ENCODE measurements at places on chromosomes 13 and 19. TPM values are rescaled to one million over a fixed set of nuclear protein-coding genes. Genes with fewer than 3 reads are reported as not detected.

DNA sequence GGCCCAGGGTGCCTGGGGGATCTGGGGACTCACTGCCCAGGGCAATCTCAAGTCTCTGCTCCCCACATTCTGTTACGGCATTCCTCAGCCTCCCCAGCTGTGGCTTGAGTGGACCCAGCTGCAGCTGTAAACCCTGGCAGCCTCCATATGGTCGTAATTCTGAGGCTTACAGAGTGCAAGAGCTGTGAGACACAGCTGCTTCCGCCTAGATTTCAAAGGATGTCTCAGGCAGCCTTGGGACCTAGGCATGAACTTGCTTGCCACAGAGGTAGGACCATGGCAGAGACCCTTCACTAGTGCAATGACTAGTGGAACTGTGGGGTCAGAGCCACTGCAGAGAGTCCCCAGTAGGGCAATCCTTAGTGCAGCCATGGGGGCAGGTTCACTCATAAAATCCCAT lies 297.5 kb downstream of the ENOX1 start:
- no peak for DNase-seq

GRCh38 chr19:52189735-52190486 lies at the start of gene PPP2R1A:
TSS of gene PPP2R1A (plus strand) at chr19:52190052. CDS start at chr19:52190097, 45 bp downstream.
- DNase-seq = peak; percentile 100

DNA sequence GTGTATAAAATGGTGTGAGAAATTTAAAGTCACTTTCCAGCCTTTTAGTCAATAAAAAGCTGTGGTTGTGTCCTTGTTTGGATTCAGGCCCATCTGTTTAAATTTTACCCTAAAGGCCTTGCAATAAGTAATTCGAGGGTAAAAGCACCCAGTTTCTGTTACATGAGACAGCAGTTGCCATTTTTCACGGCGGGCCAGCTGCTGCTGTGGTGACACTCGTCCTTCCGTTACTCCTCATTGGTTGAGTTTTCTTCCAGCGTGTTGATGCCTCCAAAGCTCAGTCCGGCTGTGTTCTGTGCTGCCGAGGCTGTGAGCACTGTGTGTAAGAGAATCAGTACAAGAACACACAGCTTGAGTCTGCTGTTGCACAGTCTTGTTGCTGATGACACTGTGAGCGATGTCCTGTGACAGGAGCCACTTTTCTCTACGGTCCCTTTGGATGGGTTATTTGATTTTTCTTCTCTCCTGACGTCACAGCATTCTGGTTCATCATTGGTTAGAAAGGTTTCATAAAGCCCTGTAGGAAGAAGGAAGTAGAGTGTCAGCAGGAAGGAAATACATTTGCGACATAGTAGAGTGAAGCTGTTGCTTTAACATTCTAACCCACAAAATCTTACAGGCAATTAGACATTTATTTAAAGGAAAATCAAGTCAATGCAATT lies 602.5 kb upstream of the ARGLU1 start:
- no peak for DNase-seq

Gene CYP4F3
- polyA plus RNA-seq = 1.4 TPM

Gene CEACAM7
- polyA plus RNA-seq = not detected

GRCh38 chr19:30473334-30473867 lies 101.2 kb downstream of the ZNF536 start:
- no peak for DNase-seq

Gene SBK2
- polyA plus RNA-seq = 1.3 TPM

DNA sequence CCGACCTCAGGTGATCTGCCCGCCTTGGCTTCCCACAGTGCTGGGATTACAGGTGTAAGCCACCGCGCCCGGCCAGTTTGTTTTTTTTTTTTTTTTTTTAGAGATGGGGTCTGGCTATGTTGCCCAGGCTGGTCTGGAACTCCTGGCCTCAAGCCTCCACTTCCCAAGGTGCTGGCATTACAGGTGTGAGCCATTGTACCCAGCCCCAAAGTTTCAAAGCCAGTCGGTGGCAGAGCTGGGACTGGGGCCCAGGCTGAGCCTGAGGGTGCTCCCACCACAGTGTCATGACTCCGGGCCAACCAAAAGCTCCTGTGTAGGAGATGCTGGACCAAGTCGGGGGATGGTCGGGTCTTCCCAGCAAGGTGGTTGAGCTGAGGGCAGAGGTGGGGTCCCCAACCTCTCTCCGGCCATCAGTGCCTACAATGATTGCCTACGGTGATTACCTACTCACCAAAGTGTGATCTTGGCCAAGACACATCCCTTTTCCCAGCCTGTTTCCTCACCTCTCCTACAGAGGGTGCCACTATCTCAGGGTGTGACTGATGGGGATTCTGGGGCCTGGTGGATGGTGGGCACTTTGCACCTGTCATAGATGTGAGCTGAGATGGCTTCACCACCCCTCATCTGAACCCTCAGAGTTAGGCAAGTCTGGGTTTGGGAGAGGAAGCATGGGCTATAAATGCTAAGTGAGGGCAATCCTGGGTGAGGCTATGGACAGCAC lies 5.9 kb upstream of the SAMD1 start:
- DNase-seq = no peak

DNA sequence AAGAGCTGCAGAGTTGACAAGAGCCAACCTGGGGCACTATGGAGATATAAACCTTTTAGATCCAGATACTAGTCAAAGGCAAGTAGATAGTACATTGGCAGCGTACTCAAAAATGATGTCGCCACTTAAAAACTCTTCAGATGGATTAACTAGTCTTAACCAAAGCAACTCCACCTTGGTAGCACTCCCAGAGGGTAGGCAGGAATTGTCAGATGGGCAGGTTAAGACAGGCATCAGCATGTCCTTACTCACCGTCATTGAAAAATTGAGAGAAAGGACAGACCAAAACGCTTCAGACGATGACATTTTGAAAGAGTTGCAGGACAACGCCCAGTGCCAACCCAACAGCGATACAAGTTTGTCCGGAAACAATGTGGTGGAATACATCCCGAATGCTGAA lies 8.9 kb downstream of the ZNF507 start:
- DNase-seq = no peak

GRCh38 chr19:36796714-36796992 lies 24.0 kb upstream of the ZNF850 start:
- no peak for DNase-seq

Gene ZNF880
- polyA plus RNA-seq = 13.8 TPM

Gene EPSTI1
- 11.4 TPM for polyA plus RNA-seq

- no peak for DNase-seq
Observed at GRCh38 chr13:45255247-45255987, 54.6 kb upstream of the KCTD4 start.

GRCh38 chr19:39388657-39389056 lies 2.2 kb downstream of the PAF1 start:
- DNase-seq = no peak

Gene SLITRK6
- polyA plus RNA-seq = 0.34 TPM

- no peak for DNase-seq
Observed at GRCh38 chr19:1105008-1105872, 1.4 kb downstream of the GPX4 start.

Gene ZNF738
- 13.1 TPM for polyA plus RNA-seq

GRCh38 chr19:39508629-39509028 lies 6.3 kb upstream of the SELENOV start:
- DNase-seq = no peak

- DNase-seq = no peak
Observed at GRCh38 chr13:113077566-113077952, 28.0 kb upstream of the F7 start.

DNA sequence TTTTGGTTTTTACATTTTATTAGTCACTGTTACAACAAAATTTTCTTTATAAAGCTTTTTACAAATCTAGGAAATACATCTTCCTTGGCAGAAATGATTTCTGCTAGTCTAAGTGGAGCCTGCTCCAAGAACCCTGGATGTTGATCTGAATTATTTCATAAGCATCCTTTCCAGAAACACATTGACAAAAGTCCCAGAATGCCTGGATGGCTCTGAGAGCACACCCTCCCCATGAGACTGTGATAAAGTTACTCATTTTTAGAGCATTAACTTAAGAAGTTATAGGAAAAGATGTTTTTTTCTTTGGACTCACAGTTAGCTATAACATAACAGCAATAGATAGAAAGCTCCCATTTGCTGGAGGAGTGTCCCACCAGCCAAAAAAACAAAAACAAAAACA lies 559.6 kb upstream of the SPRY2 start:
- no peak for DNase-seq

GRCh38 chr19:41327576-41328156 lies 17.7 kb downstream of the CCDC97 start:
- DNase-seq = no peak

DNA sequence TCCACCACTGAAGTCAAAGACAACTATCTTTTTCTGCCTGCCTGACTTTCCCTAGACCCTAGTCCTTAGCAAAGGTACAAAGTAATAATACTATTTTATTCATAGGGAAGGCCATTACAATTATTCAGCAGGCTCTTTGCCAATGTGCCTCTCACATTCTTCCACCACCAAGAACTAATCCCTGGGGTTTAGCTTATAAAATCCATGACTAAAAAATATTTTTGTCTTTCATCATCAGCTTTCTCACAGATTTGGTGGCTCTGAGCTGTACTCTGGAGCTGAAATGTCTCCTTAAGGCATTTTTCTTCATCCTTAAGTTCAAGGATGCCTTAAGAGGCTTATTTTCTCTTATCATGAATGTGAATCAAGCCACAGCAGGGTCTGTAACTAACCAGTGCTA lies 96.1 kb downstream of the OXGR1 start:
- DNase-seq = no peak

GRCh38 chr19:43939557-43940260 lies 4.6 kb upstream of the ZNF45 start:
- no peak for DNase-seq

- DNase-seq = no peak
Observed at GRCh38 chr13:41637586-41637985, 180.2 kb downstream of the RGCC start.

- peak; percentile 47 for DNase-seq
Observed at GRCh38 chr13:41694545-41695301, 237.4 kb downstream of the RGCC start.

Gene CYP2A7
- polyA plus RNA-seq = not detected

DNA sequence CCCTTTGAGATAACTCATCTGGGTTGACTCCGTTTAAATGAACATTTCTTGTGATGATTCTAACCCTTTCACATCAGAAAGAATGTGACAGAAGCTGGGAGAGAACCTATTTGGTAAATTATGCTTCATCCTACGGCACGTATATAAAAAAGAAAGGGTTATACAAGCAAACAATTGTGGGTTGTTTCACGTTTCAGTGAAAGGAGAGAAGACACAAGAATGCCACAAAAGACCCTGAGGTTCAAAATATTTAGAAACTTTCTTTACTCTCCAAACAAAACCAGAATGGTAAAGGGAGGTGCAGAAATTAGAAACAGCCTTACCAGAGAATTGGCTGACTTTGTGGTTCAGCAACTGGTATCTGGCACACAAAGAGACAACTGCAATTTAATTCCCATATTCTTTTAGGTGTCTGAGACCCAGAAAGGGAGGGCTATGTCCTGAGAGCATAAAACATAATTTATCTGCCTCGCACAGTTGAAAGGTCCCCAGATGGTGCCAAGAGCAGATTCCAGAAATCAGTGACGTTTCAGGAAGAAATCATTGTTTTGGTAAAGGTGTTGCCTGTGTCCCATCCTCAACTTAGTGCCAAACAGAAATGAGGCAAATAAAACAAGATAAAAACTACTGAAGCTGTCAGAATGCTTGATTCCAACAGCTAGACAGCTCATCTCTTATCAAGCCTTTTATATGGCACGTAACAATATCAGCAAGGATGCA lies 361.4 kb downstream of the EFNB2 start:
- DNase-seq = no peak

GRCh38 chr19:38173291-38174041 lies 50.6 kb downstream of the DPF1 start:
- DNase-seq = no peak

GRCh38 chr13:54980651-54981050 lies 1952.0 kb downstream of the OLFM4 start:
- DNase-seq = no peak

GRCh38 chr13:51363625-51364024 lies 24.1 kb downstream of the SERPINE3 start:
- DNase-seq = no peak

DNA sequence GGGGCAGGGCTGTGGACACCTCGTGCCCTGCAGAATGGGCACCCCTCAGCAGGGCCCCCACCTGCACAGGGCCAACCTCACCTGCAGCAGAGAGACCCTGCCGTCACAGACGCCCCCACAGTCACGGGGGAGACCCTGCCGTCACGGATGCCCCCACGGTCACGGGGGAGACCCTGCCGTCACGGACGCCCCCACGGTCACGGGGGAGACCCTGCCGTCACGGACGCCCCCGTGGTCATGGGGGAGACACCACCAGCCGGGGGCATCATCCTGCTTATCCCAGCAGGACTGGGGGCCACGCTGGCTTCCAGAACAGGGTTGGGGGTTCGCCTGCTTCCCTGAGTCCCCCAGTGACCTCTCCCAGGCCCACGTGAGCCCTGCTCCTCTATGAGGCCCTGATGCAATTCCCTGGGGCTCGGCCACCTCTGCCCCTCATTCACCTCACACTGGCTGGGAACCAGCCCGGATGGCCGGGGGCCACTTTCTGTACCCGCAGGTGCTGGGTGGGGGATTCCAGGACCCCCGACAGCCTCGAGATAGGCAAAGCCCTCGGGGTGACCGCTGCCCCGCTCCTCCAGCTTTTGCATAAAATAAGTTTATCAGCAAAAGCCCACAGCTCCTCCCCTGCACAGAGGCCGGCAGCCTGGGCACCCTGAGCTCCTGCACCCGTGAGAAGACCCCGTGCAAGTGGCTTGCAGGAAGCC lies 23.6 kb downstream of the SBNO2 start:
- DNase-seq = no peak

GRCh38 chr13:45064889-45065288 lies 55.4 kb upstream of the GTF2F2 start:
- no peak for DNase-seq

Gene PSG3
- 5.8 TPM for polyA plus RNA-seq

- DNase-seq = no peak
Observed at GRCh38 chr13:21124852-21125251, 51.5 kb downstream of the SKA3 start.

Gene FUT6
- polyA plus RNA-seq = 0.84 TPM

- no peak for DNase-seq
Observed at GRCh38 chr19:33674626-33675367, 53.0 kb downstream of the CHST8 start.

Gene EID2B
- 6.6 TPM for polyA plus RNA-seq

All from testis (tissue), 5 donors.